Bone marrow (tissue), 2 donors: ENCODE measurements at places on chromosomes 1 and 21.

DNA sequence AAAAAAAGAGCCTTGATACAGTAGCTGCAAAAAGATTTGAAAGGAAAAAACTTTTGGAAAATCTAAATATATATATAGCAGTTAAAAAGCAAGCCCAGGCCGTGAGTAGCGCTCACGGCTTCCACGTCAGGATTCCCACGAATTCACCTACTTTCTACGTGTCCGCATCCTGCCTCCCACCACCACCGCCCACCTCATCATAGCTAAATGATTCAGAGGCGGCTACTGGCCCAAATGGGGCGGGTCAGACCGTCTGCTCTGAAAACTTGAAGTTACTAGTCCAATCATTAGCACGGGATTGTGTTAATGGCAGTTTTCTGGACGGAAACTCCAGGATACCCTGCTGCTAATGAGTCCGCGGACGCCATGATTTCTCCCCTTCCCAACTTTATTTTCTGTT lies 1.3 kb upstream of the CCSAP start:
- DNase-seq: no peak

- DNase-seq: no peak
These were observed 1532.7 kb upstream of the TPTE start for GRCh38 chr21:8988696-8989095.

DNA sequence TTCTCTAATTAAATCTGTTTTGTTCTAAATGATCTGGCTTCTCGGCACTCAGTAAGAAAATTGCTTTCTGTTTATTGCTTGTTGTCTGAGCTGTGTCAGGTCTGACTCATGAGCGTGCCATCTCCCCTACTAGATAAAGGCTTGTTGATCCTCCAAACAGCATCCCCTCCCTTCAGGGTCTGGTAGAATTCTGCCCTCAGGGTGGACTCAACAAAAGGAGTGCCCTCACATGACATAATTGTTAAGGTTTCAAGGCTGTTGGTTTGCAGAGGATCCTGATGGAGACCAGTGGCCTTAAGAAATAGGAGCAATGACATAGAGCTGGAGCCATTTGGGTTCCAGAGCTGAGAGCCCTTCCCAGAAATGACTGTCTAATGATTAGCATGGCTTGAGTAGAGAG lies 36.0 kb upstream of the ATP2B4 start:
- no peak for DNase-seq

GRCh38 chr1:23657659-23658275 lies 33.8 kb upstream of the RPL11 start:
- DNase-seq: no peak

GRCh38 chr1:20735581-20736111 lies 3.1 kb upstream of the SH2D5 start:
- DNase-seq: no peak

DNA sequence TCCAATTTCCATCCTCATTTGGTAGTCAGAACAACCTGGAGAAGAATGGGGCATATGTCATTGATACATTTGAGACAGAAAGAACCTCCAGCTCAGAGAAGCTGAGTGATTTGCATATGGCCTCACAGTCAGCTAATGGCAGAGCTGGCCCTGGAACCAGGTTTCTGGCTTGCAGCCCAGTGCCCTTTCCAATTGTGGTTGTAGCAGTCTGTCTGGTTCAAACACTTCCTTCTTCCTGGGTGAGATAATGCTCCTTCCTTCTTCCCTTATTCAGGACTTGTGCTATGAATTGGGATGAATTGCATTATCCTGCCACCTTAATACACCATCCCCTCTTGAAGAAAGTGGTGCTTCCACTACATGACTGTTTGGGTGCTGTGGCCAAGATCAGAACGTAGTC lies 24.2 kb downstream of the SLC5A9 start:
- DNase-seq: no peak
